Mesothelial cell of epicardium (in vitro differentiated cells): ENCODE measurements at places on chromosomes 1 and 21. TPM values are rescaled to one million over a fixed set of nuclear protein-coding genes. Genes with fewer than 3 reads are reported as not detected.

The TAS1R1 gene
- total RNA-seq = not detected in 3 replicates

The RHEX gene
- total RNA-seq = not detected in 3 replicates

The OR10J1 gene
- total RNA-seq = not detected in 3 replicates

The MAP3K21 gene
- 6.4 to 7.2 TPM (median 6.6 TPM) in 3 replicates for total RNA-seq

The COA7 gene
- 21.5 to 23.5 TPM (median 21.7 TPM) in 3 replicates for total RNA-seq

The UBL4B gene
- 10.2 to 11.7 TPM (median 10.7 TPM) in 3 replicates for total RNA-seq

The TMOD4 gene
- total RNA-seq = 0.77 to 1.7 TPM (median 1.1 TPM) in 3 replicates

The LHX8 gene
- 0.20 to 0.36 TPM (median 0.20 TPM) in 3 replicates for total RNA-seq

The IGSF21 gene
- not detected in 3 replicates for total RNA-seq

The ENAH gene
- 137 to 144 TPM (median 140 TPM) in 3 replicates for total RNA-seq

DNA sequence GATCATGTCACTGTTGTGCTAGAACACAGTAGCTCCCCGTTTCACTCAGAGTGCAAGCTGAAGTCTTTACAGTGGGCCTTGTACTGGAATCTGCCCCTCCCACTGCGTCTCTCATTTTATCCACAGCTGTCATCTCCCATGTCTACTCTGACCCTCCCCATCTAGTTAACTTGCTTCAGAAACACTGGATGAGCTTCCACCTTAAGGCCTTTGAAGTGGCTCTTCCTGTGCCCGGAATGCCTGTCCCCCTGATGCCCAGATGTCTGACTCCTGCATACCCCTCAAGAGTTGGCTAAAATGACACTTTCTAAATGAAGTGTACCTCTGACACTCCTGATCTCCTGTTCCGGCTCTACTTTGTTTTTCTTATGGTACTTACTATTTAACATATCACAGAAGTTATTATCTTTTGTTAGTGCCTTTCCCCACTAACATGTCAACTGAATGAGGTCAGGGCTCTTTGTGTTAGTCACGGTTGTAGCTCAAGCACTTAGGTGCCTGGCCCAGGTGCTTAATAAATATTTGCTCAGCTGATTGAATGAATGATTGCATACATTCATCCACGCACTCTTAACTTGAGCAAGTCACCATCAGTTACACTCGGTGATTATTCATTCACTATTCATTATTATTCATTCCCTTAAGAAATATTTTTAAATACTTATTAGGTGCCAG is 13.3 kb downstream of the ARV1 start:
- DNase-seq = no peak

GRCh38 chr1:107785496-107786202 is 179.3 kb downstream of the VAV3 start:
- no peak for DNase-seq

DNA sequence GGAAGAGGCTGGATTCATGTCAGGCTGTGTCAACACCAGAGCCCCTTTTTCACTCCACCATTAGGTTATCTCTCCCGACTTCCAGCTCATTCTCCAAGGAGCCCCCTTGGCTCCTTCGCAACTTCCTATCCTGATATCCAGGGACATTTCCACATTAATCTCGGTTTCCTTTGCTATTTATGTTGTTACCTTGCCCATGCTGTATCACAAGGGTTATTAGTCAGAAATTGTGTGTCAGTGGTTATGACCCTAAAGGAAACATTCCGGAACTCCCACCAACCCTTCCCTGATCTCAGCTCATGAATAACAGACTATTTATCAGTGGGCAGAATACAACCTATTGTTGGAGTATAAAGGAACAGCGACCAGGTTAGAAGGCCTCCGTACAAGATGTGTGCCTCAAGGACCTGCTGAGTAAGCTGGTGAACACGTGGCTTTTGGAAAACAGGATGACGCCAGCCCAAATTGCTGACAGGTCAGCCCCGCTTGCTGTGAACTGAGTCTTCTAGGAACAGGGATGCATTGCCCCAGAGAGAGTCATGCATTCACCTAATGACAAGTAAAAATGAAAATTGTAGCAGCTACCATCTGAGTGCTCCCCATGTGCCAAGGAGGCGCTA is 121.5 kb downstream of the PLPP3 start:
- DNase-seq = no peak

DNA sequence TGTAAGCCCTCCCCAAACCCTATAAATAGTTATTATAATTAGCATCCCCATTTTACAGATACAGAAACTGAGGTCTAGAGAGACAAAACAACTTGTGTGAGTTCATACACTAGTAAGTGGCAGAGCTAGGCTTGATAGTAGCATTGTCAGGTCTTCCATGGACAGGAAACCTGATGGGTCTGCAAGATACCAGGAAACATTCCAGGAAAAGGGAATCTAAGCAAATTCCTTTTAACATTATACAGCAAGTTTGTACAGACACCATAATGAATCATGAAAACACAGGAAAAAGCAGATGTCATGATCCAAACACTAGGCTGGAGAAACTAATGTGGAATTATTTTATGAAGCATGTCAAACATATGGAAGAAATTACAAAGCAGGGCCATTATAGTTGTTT is 89.1 kb upstream of the KCNK2 start:
- DNase-seq = no peak

GRCh38 chr1:45772971-45773370 is 22.5 kb upstream of the IPP start:
- no peak for DNase-seq

DNA sequence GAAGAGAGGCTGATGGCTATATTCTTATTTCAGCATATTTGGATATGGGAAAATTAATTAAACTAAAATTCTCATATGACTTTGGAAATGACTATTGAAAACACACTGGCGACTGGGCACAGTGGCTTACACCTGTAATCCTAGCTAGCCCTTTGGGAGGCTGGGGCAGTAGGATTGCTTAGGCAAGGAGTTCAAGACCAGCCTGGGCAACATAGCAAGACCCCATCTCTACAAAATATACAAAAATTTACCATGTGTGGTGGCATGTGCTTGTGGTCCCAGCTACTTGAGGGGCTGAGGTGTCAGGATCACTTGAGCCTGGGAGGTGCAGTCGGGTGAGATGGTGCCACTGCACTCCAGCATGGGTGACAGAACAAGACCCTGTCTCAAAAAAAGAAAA is 26.2 kb downstream of the HS2ST1 start:
- DNase-seq = no peak

GRCh38 chr1:65407877-65408276 is 12.6 kb upstream of the LEPR start:
- no peak for DNase-seq

GRCh38 chr1:220182656-220183055 is 88.7 kb downstream of the IARS2 start:
- DNase-seq = no peak

DNA sequence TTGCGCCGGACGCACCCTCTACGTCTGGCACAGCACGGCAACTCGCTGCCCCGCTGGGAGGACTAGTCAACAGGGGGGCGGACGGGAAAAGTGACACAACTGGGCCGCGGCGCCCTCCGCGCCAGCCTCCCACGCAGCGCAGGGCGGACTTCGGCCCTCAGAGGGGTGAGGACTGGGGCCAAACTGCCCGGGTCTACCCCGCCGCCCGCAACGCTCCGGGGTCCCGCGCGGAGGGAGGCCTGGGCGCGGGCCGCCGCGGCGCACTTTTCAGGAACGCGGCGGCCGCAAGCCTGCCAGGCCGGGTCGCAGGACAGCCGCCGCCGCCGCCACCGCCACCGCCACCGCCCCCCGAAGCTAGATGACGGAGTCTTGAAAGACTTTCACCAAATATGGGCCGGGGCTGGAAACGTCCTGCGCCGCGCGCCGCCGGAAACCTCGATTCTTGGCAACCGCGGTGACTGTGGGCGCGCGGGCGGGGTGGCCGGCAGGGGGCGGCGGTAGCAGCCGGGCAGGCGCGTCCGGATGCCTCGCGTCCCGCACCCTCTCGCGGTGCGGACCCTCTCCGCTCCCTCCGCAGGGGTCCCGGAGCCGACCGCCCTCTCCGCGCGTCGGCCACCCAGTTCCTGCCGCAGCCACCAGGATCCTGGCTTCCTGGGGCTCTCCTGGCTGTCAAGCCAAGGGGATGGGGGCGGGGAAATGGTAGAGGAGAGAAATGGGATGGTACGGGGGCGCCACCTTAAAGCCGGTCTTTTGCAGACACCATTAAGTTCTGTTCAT is 3.7 kb upstream of the CCN1 start:
- DNase-seq = peak; percentile 92

DNA sequence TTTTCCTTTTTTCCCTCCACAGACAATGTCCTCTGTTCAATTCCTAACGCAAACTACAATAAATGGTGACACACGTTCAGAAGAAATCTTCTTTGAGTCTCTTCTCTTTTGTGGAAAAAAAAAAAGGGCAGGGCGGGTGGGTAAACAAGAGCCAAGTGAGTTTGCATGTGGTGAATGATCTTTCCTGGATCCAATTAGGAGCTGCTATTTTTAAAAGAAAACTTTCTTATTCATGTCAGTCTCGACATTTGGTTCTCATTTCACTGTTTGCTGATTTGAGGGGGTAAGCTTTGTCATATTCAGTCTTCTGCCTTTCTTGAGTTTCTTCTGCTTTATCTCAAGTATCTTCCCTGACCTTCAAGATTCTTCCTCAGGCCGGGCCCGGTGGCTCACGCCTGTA is 29.2 kb upstream of the KIF1B start:
- DNase-seq = no peak

DNA sequence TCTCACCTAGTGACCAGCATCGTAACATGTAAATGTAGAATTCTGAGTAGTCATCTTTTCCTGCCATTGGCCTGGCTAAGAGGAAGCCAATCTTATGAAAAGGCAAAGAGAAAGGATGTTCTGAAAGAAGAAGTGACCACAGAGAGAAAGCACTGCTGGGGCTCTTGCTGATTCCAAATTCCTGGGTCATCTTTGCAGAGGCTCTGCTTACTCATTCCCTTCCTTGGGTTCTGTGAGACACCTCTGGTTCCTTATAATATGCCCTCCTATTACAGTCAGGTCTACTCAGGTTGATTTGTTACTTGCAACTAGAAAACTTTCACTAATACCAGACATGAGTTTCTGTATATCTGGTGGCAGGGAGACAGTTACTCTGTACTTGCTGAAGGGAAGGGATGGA is 198.8 kb upstream of the C8B start:
- DNase-seq = no peak

DNA sequence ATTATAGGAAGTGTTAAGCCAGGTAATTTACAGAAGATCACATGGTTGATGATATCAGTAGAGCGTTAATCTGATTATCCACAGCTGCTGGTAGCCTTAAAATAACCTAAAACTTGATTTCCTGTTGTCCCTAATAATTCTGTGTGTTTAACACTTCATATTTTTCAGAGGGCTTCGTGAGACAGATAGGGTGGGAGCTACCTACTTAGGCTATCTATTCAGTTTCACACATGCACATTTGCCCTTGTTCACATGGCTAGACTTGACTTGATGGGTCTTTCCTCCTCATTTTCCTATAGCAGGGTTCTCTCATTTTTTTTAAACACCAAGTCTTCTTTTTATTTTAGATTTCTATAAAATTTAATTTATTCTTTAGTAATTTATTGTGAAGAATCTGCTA is 11.0 kb downstream of the BACH1 start:
- DNase-seq = no peak

DNA sequence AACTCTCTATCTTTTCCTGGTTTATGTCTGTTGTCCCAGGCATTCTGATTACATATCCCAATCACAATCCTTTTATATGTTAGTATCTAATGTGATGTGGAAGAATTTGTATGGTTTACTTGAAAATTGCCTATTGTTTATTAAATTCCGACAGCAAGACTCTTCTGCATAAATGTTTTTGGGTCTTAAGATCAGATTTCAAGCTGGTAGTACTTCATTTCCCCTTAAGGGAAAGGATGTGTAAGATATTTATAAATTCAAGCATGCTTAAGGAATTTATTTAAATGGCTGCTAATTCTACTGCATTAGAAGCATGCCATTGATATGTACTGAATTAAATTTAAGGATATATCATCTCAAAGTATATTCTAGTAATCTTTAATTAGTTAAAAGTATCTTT is 20.4 kb upstream of the GPR88 start:
- no peak for DNase-seq
